H9 (cell line): ENCODE measurements at places on chromosomes 2 and 18. TPM values are rescaled to one million over a fixed set of nuclear protein-coding genes. Genes with fewer than 3 reads are reported as not detected.

Gene EGR4
- total RNA-seq, result 0.85 and 1.2 TPM in 2 replicates

- peaks cover 62% of the 10 kb centered on the region for H3K36me3 ChIP-seq
- H3K4me1 ChIP-seq, result no peaks in the 10 kb centered on the region
- no peak overlapping the region for H3K4me3 ChIP-seq
- no peak overlapping the region for H3K27ac ChIP-seq
- H3K27me3 ChIP-seq, result no peaks in the 10 kb centered on the region
Measured at GRCh38 chr2:120969613-120970355, 234.1 kb downstream of the GLI2 start.

GRCh38 chr2:185578322-185578721 is 160.3 kb upstream of the FSIP2 start:
- H3K27ac ChIP-seq, result no peak overlapping the region
- no peak for DNase-seq
- no peak overlapping the region for H3K4me3 ChIP-seq
- no peaks in the 10 kb centered on the region; the same call in 1 of the 2 replicates for H3K4me1 ChIP-seq
- peaks cover 8% of the 10 kb centered on the region; the same call in 1 of the 2 replicates for H3K36me3 ChIP-seq
- H3K27me3 ChIP-seq, result no peaks in the 10 kb centered on the region

DNA sequence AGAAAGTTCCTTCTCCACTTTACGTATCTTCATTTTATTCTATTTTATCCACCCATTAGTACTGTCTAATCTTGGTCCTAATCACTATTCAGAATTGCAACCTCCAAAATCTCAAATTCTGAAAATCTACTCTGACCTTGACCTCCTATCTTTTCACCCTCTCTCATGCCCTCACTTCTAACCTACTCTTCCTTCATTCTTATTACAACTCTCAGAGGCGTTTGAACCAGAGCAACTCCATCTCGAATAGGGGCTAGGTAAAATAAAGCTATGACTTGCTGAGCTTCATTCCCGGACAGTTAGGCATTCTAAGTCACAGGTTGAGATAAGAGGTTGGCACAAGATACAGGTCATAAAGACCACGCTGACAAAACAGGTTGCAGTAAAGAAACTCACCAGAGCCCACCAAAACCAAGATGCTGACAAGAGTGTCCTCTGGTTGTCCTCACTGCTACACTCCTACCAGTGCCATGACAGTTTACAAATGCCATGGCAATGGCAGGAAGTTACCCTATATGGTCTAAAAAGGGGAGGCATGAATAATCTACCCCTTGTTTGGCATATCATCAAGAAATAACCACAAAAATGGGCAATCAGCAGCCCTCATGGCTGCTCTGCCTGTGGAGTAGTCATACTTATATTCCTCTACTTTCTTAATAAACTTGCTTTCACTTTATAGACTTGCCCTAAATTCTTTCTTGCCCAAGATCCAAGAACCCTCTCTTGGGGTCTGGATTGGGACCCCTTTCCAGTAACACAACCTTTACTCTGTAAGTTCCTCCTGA is 11.4 kb downstream of the CCDC88A start:
- H3K27ac ChIP-seq, result no peak overlapping the region
- no peaks in the 10 kb centered on the region for H3K27me3 ChIP-seq
- peaks cover 5% of the 10 kb centered on the region; the same call in 2 of the 3 replicates for H3K36me3 ChIP-seq
- H3K4me1 ChIP-seq, result no peaks in the 10 kb centered on the region; the same call in 1 of the 2 replicates
- DNase-seq, result no peak

- H3K4me3 ChIP-seq, result no peak within 1 kb of the TSS
- no peaks in the 10 kb centered on the region for H3K36me3 ChIP-seq
- H3K27ac ChIP-seq, result no peak within 1 kb of the TSS
Measured at GRCh38 chr2:218166791-218167190, at the start of gene CXCR1. TSS of gene CXCR1 (minus strand) at chr2:218166962. CDS start at chr2:218165211, 1,751 bp downstream.

Gene AQP12B
- not detected in 2 replicates for total RNA-seq

Gene NIF3L1
- total RNA-seq, result 55.4 and 56.5 TPM in 2 replicates
